ENCODE measurements at places on chromosomes 6 and 20.

DNA sequence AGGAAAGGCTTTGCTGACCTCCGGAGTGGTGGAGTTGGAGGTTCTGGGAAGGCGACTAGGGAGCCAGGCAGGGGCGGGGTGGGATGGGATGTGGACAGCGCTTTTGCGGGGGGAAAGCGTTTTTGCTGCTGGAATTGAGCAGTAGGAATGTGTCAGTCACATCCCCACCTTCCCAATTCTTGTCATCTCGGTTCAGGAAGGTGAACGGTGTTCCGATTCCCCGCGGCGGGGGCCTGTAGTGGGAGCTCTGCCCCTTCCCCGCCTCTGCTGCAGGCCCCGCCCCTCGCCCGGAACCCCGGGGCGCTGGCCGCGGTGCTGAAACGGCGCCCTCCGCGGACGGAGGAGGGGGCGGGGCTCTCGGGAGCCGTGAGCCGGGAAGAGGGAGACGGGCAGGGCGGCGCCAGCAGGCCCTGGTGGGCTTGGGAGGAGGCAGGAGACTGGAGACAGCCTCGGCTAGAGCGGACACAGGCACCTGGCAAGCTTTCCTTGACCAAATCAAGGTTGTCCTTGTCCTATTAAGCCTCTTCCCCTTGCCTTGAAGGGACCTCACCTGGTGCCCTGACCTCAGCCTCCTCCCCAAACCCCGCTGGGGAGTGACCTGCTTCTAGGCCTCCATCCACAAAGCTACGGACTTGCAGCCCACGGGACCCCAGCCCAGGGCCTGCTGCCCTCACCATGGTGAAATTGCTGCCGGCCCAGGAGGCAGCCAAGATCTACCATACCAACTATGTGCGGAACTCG lies at the start of gene LHFPL5:
Gene LHFPL5 (plus strand): TSS at position 357 of the 741 bp plus-strand sequence. CDS start 319 bp downstream, at position 676.
- DNase-seq, result no peak

- no peak for DNase-seq
Observed at GRCh38 chr6:44333273-44333919, 9.1 kb upstream of the SPATS1 start.

- no peak for DNase-seq
Observed at GRCh38 chr20:10304471-10305046, 85.9 kb downstream of the SNAP25 start.

GRCh38 chr20:1265916-1266166 lies 253 bp upstream of the SNPH start:
- DNase-seq, result no peak

DNA sequence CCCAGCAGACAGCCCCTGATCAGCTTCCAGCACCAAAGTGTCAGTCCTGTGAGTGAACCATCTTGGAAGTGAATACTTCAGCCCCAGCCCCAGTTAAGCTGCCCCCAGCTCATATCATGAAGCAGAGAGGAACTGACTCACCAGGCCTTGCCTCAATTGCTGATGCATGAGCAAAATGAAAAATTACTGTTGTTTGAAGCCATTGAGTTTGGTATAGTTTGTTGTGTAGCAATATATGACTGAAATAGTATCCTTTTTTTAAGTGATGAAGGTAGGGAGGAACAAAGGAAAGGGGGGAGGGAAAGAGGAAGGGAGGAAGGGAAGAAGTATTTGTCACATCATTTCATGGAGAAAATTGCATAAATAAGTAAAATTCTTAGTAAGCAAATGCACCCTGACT lies 266.4 kb downstream of the MAFB start:
- no peak for DNase-seq

All from activated CD8-positive, alpha-beta memory T cell treated with anti-CD3 and anti-CD28 coated beads for 1 hour (primary cell).